Nephron progenitor cell (in vitro differentiated cells): ENCODE measurements at places on chromosomes 7 and 10.

DNA sequence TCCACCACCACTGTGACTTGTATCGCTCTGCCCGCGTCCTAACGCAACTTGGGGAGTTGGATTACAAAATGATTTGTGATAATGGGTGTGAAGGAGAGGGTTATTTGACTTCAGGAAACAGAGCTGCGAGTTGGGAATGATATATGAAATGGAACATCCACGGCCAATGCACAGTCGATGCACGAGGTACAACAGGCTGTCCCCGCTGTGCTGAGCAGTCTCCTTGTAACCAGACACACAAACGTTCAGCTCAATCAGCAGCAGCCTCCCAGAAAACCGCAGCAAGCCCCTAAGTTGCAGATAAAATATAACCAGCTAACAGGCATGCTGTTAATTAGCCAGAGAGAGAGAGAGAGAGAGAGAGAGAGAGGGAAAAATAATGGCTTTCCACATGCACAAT is 332.7 kb upstream of the MGMT start:
- no peak for DNase-seq

DNA sequence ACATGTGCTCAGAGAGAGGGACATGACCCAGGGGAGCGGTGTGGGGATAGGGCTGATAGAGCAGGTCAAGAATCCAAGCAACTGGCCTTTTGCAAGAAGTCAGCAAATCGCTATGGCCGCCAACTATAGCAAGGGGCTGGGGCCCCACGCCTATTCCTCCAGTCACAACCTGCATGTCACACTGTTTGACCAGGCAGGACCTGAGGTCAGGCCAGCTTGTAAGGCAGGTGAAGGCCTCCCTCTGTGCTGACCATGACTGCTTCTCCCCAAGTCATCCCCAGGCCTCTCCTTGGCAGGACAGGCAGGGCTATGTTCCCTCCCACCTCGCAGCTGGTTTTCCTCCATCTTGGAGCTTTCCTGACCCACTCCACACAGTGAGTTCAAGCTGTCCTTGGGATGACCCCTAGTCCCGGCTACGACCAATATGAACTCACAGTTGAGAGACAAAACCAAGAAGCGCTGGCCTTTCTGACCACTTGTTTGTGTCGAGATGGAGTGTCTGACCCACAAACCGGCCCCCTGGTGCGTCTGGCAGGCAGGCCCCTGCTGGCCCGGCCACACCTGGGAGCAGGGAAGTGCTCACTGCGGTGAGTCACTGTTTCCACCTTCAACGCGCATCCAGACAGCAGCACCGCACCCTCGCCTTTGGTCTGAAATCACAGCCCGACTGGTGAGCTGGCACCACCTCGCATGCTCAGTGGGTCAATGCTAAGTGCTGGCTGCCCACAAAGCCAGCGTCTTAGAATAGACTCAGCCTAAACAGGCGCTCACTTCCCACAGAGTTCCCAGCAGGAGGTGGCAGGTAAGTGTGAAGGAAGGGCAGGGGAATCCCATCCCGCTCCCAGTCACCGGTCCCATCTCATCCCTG is 81.4 kb downstream of the VWA2 start:
- DNase-seq: no peak

DNA sequence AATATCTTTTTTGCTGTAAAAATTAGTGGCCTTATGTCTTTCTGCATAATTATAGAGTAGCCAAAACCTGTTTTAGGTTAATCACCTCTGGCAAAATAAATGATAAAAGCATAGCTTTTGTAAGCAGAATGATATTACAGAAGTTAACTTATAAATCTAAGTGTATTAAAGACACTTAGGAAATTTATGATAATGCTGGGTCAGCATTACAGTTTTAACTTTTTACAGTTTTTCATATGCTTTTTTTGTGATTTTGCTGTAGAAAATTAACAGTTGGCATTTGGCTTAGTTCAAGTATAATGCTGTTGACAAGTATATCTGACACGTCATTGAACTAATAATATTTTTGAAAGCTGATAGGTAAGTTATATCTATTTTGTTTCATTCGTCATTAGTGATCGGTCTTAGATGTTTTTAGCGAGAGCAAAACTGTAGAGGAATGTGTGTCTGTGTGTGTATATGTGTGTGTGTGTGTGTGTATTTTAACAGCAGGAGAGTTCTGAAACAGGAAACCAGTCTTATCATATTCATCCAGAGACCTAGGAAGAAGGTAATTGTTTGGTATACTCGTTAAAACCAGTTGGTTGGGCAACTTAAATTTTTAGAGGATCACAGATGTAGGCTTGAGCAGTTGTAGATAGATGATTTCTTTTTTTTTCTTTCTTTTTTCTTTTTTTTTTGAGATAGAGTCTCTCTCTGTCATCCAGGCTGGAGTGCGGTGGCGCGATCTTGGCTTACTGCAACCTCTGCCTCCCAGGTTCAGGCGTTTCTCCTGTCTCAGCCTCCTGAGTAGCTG is 15.4 kb downstream of the PTEN start:
- no peak for DNase-seq

- no peak for DNase-seq
These were observed 1010.0 kb downstream of the XPNPEP1 start for GRCh38 chr10:108913300-108913699.

- DNase-seq: no peak
These were observed 18.8 kb downstream of the NT5C3A start for GRCh38 chr7:33043501-33044400.

DNA sequence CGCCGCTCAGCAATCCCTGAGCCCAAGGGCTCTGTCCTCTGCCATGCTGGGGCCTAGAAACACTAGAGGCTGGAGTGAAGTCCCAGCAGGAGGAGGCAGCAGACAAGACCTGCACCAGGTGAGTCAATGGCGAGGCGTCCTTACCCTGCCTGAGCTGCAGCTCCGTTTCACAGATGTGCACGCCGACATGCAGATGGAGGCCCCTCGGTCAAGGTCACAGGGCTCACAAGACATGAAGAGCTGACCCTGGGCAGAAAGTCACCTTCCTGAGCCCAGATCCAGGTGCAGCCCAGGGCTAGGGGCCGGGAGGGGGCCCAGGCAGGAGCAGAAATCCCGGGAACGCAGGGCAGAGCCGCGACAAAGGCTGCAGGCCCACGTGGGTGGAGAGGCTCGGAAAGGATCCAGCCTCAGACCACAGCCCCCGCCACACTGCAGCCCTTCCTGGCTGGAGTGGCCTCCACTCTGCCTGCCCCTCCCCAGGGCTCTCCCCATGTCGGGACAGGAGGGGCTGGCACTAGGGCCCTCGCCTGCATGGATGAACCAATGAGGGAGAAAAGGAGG is 23.8 kb downstream of the PDGFA start:
- DNase-seq: no peak

- DNase-seq: no peak
These were observed 533.3 kb upstream of the GHITM start for GRCh38 chr10:83605783-83606630.

GRCh38 chr10:132383751-132384196 is 13.2 kb upstream of the PWWP2B start:
- DNase-seq: no peak
